Cardiac septum (tissue), 1 donor: ENCODE measurements at places on chromosomes 11 and 22.

DNA sequence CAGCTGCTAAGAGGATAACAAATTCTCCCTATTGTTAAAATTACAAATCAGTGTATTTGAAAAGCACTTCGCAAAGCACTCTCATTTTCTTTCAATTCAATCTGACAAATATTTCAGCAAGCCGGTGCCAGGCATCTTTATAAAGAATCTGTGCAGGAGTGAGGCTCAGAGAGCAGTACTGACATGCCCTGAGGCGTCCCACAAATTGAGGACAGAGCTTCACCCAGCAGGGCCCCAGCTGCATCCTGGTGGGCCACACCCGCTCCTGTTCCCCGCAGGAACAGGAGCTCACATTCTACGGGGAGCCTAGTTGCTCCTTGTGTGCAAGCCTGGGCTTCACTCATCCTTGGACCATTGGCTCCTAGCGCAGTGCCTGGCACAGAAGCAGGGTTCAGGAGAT is 60.9 kb upstream of the EIF3D start:
- no peak for DNase-seq

- peak; percentile 80 for DNase-seq
Observed at GRCh38 chr11:10303558-10304363, 1.1 kb upstream of the ADM start.

- no peak for DNase-seq
Observed at GRCh38 chr11:110955776-110956175, 243.5 kb upstream of the ARHGAP20 start.

DNA sequence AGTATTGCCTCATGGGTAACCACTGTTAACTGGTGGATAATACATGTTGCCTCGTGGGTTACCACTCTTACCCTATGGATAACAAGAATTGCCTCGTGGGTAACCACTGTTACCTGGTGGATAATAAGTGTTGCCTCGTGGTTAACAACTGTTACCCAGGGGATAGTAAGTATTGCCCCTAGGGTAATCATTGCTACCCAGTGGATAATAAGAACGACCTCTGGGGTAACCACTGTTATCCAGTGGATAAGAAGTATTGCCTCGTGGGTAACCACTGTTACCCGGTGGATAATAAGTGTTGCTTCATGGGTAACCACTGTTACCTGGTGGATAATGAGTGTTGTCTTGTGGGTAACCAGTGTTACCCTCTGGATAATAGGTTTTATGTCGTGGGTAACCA is 28.1 kb upstream of the NXPE4 start:
- no peak for DNase-seq

GRCh38 chr11:102318469-102318868 is 1.2 kb downstream of the BIRC3 start:
- DNase-seq = no peak

DNA sequence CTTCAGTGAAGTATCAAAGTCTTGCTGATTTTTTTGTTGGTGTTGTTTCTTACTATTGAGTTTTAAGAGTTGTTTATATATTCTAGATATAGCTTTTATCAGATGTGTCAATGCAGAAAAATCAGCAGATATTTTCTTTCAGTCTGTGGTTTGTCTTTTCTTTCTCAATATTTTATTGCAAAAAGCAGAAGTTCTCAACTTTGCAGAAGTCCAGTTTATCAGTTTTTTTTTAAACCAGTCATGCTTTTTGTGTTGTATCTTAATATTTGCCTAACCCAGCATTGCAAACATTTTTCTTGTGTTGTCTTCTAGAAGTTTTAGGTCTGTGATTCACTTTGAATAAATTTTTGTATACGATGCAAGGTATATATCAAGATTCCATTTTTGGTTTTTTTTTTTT is 7.0 kb downstream of the ASRGL1 start:
- DNase-seq = no peak

- no peak for DNase-seq
Observed at GRCh38 chr11:88909500-88909899, 156.3 kb downstream of the GRM5 start.

DNA sequence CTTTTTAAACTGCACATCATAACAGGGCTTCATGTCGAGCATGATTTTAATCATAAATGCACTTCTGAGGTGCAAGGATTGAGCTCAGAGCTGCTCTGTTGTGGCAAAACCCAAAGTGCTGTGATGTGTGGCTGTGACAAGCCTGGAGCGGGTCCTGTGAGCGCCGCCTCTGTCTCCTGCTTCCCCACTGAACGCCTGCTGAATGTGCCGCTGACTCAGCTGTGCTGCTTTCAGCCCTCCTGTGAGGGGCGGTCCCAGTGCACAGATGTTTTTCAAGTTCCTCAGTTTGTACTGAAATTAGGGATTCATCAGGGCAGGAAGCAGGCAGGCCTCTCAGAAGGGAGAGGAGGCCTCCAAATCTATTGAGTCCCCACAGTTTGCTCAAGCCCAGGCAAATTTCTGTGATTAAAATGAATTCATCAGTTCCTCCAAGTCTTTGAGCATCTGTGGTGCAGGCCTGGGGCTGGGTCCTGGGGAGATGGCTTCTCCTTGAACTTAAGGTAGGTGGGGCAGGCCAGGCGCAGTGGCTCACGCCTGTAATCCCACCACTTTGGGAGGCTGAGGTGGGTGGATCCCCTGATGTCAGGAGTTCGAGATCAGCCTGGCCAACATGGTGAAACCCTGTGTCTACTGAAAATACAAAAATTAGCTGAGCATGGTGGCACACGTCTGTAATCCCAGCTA is 3.0 kb upstream of the GTSE1 start:
- no peak for DNase-seq

DNA sequence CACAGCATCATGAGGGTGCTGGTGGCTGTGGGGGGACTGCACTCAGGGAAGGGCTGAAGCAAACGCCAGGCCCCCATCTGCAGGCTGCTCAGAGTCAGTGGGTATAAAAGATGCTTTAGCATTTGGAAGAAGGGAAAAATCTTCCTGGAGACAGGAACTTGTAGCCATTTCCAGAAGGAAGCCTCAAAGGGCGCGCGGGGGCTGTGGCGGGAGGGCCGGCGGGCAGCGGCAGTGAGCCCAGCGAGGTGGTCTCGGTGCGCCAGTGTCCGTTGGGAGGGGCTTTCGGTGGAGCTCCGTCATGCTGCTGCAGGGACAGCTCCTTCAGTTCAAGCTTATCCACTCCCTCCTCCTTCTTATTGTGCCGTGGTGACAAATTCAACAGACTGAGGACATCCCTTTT is 63.0 kb upstream of the PITPNB start:
- no peak for DNase-seq

DNA sequence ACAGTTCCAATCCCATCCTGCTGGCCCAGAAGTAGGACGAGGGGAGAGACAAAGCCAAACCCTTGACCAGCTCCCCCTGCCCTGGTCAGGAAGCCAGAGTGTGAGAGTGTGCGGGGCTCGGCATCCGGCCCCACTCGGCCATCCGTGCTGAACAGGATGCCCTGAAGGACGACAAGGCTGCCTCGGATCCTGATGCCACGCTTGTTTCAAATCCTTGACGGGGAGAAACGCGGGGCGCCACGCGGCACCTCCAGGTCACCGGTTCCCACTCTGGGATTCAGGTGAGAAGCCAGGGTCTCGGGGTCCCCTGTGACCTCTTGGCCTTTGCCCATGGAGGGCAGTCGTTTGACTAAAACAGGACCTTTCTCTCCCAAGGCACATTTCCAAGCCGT is 167.8 kb downstream of the BRD1 start:
- no peak for DNase-seq

- DNase-seq = peak; percentile 89
Observed at GRCh38 chr11:94938095-94939055, 35.0 kb downstream of the CWC15 start.

DNA sequence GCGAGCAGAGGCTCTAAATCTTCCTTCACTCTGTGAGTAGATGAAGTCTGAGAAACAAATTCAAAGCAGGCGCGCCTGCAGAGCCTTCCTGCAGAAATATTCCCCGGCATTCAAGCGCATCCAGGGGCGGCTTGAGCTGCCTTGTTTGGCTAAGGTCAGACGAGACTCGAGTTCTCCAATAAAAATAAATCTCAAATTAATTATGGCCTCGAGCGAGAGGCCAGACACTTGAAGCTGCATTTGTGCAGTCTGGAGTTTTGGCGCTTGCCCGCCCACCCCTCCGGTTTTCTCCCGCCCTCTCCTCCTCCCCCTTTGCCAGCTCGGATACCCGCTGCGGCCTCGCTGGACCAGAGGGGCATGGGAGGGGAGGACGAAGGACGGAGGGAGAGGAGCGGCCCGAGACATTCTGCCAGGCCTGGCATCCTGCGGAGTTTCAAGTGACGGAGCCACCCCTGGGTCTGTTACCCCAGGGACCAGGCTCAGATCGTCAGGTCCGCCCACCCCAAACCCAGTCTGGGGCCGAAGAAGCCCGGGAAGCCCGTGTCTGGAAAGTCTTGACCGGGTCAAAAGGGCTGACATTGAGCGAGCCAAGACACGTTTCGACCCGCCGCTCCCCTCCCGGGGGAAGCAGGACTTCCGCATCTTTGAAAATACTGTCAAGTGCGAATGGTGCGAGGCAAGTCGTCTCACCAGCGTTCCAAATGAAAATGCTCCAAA is 3.8 kb upstream of the FLI1 start:
- DNase-seq = no peak

DNA sequence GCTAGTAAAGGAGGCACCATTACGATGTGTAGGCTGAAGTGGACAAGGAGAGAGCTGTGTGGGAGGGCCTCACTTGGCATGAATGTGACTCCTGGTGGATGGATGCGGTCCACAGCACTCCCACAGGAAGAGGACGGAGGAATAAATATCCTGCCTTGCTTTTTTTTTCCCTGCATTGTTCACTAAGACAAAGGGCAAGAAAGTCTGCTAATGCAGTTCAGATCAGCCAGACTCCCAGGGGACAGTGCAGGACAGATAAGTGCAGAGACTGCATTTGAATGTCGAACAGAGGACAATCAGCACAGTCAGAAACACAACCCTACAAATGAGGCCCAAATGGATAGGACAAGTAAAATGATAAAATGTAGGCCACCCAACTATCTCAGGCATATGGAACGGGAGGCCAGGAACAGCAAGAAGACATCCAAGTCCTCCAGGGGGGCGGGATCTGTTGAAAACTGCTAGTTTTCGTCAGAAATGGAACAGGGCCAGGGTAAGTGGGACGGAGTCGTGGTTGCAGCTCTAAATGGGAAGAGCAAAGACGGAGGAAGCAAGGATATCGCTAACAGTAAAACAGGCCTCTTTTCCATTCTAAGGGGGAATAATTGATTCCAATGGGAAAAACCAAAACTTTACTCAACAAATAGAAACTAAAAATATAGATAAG is 25.2 kb upstream of the OR8B8 start:
- DNase-seq = no peak

- no peak for DNase-seq
Observed at GRCh38 chr22:20238536-20238900, 29.6 kb downstream of the RTN4R start.

- DNase-seq = no peak
Observed at GRCh38 chr22:27900153-27900552, 18.9 kb downstream of the PITPNB start.

- no peak for DNase-seq
Observed at GRCh38 chr11:16982256-16982671, 31.9 kb downstream of the PLEKHA7 start.

DNA sequence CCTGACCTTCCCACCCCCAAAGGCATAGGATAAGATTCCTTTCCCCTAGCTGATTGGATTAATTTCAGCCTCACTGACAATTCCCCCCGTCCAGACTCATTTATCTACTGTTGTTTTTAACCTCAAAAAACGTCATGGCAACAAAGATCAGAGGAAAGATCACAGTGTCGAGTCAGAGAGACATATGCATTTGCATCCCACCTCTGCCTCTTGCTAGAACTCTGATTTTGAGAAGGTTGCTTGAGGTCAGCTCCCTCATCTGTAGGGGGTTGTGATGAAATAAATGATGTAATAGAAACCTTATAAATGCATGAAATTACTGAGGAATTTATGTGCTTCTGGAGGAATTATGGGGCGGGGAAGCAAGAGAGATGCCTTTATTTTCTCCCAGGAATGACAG is 53.3 kb upstream of the SYN3 start:
- DNase-seq = no peak

DNA sequence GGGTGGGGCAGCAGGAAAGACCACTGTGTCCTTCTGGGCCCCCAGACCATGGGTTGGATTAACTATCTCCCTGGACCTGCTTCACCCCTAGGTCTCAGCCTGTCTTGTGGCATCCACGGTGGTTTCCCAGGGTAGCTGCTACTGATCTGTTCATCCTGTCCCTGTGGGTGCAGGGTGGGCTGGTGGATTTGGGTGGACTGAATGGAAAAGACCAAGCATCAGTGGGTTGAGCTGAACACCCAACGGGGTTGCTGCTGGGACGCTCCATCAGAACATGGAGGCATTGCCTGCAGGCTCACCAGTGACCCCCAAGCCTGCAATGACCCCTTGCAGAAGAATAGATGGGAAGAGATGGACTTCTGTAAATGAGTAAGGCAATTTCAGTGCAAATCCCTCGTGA is 812.1 kb downstream of the TBC1D22A start:
- no peak for DNase-seq

DNA sequence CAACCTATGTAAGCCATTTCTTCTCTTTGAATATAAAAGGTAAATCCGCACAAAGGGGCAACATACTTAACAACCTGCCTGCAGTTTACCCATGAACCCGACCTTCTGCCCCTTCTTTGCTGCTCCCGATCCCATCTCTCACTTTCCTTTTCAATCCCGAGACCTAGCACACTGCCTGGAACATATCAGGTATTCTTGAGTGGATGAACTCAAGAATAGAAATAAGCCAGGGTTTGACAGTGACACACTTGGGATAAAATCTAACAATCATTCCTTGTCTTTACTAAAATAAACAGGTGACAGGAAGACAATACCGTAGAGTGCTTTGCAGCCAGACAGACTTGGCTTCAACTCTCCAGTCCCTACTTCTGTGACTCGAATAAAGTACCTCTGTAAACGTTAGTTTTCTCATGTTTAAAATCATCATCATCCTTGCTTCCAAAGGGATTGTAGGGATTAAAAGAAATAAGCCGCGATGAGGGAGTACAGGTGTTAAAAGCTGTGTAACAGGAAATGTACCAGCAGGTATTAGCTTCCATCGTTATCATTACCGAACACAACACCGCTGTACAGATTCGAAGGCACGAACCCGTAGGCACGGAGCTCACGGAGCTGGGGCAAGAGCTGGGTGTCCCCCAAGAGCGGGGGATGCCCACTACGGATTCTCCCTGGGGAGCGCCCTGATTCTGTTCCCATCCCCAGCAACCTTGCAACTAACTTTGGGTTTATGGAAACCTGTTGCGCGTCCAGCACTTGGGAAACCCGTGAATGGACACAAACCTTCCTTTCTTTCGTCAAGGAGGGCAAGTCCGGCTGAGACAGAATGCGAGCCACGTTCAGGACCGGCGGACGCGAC is 720 bp downstream of the UFD1 start:
- no peak for DNase-seq
